ENCODE measurements at places on chromosomes 7 and 10.

- no peak for DNase-seq
These were observed 820.6 kb downstream of the CCSER2 start for GRCh38 chr10:85148693-85149640.

- DNase-seq = no peak
These were observed 130.3 kb downstream of the GNAI1 start for GRCh38 chr7:80264769-80265495.

DNA sequence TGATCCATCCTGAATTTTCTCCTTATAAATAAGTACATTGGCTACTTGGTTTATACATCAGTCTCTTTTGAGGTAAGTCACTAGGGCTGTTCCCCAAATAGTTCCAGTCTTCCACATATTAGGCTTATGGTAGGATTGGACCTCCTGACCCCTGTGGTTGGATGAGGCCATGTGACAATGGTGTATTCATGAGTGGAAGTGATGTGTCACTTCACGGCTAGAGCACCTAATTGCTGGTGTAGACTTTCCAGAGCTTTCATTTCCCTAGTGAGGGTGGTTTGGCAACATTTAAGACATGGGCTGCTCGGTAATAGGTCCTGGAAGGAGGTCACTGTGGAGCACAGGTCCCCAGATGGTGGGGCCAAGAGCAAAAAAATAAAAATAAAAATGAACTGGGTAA, 141.2 kb upstream of the ABCB5 start:
- no peak for DNase-seq

DNA sequence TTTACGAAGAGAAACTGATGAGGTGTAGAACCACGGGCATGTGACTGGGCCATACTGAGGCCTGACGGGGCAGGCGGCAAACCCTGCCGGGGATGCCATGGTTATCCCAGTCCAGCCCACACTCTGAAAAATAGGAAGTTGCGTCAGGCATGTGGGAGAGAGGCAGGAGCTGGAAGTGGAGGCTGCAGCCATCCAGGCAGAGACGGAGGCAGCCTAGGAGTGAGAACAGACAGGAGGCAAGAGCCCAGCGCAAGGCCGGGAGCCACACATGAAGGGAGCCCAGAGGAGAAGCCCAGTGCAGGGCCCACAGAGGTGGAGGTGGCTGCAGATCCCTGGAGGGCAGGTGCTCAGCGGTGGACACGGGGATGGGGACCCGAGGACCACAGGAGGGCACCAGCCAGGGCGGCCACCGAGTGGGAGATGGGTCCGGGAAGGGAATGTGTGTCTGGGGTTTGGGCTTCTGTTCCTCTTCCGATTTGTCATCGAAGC, 175.2 kb upstream of the PPP2R2D start:
- no peak for DNase-seq

DNA sequence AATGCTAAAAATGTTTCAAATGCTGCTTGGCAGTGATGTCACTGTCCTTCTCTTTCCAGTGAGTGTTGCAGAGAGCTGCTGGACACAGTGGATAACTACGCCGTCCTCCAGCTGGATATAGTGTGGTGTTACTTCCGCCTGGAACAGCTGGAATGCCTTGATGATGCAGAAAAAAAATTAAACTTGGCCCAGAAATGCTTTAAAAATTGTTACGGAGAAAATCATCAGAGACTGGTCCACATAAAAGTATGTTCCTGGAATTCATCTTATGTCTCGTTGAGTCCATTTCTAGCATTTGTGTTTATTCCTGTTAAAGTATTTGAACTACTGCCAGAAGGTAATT, 25.2 kb downstream of the NUB1 start:
- no peak for DNase-seq

GRCh38 chr10:130230611-130231010, 94.4 kb downstream of the GLRX3 start:
- no peak for DNase-seq

DNA sequence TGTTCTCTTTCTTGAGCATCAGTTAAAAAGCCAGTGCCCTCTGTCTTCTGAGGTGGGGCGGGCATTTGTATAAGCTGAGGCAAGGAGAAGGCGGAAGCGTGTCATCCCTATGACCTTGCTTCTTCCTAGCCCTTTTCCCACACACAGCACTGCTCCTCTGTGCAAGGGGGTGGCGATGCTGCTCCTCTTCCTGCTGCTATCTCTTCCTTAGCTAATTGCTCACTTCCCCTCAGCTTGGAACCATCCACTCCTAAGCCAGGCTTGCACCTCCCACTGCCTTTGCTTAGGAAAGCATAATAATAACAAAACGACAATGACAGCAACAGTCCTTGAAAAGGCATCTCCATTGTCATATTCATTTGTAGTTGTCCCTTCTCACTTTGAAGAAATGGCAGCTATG, 366.9 kb downstream of the PHTF2 start:
- DNase-seq = peak; percentile 51

GRCh38 chr7:132437730-132438129, 138.5 kb downstream of the PLXNA4 start:
- no peak for DNase-seq

GRCh38 chr10:78847485-78847884, 221.3 kb upstream of the ZMIZ1 start:
- no peak for DNase-seq

GRCh38 chr7:130733931-130734814, at the start of gene KLF14:
KLF14 (minus strand) TSS chr7:130734207; CDS start chr7:130734033, 174 bp downstream.
- DNase-seq = peak; percentile 39

- no peak for DNase-seq
These were observed 52.2 kb downstream of the FIGNL1 start for GRCh38 chr7:50397971-50398324.

DNA sequence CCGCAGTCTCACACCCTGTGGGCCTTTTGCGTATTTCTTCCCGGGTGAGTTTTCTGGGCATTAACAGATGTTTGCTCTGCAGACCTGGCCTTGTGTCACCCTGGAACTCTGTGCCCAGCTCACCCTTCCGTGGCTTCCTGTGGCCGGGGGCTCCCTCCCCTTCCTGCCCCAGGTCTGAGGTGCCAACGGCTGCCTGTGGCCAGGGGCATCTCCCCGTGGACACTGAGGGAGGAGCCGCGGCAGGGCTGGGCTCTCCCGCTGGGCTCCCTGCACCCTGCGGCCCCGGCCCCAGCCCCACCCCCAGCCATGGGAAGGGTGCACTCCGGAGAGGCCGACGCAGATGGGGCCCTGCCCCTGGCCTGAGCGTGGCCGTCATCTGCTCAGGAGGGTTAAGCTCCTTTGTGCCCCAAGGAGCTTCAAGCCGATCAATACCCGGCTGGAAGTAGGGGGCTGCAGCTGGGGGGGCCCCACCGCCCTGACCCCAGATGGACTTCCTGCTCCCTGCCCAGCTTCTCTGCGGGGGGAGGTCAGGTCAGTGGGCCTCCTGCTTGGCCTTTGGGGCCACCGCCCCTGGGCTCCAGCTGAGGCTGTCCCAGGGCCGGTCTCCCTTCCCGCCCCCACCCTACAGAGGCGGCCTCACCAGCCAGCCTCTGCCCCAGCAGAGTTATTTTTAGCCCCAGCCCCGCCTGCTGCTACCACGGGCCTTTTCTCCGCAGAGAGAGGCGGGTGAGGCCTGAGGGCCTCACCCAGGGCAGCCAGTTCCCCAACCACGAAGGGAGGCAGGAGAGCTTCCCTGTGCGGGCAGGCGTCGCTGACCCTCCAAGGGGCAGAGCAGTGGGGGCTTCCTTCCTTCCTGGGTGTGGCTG, 24.2 kb downstream of the PWWP2B start:
- no peak for DNase-seq

DNA sequence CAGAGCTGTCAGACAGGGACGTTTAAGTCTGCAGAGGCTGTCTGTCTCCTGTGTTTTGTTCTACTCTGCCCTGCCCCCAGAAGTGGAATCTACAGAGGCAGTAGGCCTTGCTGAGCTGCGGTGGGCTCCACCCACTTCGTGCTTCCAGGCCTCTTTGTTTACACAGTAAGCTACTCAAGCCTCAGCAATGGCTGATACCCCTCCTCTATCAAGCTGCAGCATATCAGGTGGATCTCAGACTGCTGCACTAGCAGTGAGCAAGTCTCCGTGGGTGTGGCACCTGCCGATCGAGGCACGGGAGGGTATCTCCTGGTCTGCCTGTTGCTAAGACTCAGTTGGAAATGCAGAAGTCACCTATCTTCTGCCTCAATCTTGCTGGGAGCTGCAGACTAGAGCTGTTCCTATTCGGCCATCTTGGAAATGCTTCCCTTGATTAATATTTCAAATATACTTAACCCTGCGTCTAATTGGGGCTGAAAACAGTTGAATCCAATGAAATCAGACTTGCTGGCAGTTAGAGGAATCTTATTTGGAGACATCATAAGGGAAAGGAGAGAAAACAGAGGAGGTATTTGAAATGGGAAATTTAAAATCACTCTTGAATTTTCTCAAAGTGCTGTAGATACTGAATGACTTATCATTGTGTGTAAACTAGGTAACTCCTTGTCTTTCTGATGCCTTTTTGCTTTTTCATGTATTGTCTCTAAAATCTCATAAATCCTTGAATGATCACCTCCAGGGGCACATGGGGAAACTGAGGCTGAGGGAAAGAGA, 13.8 kb upstream of the CYP3A5 start:
- peak; percentile 86 for DNase-seq

DNA sequence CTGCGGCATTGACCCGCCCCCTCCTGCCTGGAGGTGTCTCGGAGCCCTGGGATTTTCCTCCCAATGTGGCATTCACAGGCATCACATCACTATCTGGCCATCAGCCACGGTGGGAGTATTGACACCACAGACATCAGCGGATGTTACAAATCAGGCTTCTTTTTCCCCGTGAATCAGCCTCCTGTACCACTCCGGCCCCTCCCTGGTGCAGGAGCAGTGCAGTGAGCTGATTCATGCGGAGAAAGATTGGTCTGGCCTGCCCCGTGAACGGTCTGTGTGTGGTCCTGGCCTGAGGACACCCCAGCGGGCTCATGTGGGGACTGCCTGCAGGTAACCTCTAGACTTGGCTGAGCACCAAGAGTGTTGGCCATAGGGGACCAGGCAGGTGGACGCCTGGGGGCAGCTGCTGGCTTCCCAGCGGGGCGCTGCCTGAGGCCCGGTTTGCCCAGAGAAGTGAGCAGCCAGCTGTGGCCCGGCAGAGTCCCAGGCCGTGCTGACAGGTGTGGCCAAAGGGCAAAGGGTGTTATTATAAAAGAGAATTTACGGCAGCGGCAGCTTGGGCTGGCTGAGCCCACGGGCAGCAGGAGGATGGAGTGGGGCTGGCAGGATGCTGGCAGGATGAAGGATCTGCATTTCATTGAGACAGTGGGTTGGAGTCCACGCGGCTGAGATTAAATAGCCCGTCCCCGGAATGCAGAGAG, 32.1 kb upstream of the GNA12 start:
- DNase-seq = peak; percentile 47

- DNase-seq = no peak
These were observed 49.9 kb downstream of the POT1 start for GRCh38 chr7:124879771-124880170.

DNA sequence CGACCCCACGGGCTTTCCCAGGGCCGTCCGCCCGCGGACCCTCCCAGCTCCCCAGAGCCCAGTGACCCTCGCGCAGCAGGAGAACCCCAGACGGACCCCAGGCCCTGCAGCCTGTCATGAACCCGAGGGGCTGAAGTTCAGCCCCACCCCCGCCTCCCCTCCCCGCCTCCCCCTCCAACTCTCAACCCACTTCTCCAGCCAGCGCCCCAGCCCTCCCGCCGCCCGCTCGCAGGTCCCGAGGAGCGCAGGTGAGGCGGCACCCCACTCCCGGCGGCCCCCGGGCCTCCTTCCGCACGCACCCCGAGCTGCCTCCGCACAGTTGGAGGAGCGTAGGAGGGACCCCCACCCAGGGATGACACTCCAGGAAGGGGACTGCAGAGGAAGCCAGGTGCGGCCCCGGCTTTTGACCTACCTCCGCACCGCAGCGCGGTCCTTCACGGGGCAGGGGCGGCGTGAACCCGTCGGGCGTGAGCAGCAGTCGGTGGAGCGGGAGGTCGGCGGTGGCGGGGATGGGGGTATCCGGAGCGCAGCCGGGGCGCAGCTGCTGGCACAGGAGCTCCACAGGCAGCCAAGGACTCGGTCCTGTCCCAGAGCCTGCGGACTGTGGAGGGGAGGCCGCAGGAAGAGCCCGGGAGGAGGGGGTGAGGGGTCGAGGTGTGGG, at the start of gene TMEM176A:
TSS of gene TMEM176A (plus strand) at position 189 of the 661 bp plus-strand sequence. CDS start 782 bp downstream, outside the sequence.
- DNase-seq = no peak

DNA sequence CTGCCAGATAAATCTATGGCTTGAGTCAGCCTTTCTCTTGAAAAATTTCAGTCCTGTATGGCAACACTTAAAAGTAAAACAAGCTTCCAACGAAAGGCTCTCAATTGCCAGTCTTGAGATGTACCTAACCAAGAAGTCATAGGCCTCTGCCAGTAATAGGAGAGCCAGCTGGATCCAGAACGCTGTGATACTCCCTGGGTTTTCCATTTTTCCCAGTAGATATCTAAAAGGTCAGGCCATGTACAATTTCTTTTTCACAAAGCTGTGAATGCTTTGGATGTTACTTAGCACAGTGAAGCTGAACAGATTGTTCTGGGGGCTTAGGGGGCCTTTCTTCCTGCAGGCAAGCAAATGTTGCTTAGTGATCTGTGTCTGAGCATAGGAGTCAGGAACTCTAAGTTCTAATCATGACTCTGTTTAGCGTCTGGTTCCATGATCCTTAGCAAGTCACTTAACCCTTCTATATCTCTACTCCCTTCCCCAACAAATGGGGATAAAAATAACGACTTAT, 86.5 kb downstream of the ARMH3 start:
- no peak for DNase-seq

DNA sequence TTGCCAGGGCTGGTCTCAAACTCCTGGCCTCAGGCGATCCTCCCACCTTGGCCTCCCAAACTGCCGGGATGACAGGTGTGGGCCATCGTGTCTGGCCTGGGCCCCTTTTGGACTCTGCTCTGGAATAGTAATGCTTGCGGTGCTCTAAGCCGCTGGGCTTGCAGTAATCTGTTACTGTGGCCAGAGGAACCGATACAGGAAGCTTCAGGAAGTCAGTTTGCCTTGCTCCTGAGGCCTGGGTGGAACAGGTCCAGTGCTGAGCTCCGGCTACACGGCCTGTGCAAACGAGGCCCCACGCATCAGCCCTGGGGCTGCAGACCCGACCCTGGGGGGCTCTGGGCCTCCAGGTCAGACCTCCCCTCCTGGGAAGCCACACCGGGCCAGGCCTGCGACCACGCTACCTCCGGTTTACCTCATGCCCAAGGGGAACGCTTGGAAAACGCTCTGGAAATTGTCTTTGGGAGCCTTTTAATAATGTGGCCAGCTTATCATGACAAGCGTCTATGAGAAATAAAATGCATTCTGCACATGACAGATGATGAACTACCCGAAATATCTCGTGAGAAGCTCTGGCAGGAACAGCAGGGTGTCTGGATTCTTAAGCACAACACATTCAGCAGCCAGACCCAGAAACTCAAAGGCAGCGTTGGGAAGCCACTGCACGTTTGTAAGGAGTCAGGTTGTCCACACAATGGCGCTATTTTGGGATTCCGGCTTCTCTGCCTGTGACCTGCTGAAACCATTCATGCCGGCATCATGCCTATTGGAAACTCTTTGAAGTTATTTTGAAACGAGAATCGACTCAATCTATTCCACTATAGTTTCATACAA, 10.1 kb upstream of the ADAP1 start:
- DNase-seq = peak; percentile 67
